ENCODE measurements at places on chromosomes 16 and 17. TPM values are rescaled to one million over a fixed set of nuclear protein-coding genes. Genes with fewer than 3 reads are reported as not detected.

GRCh38 chr16:73427164-73427563 lies 379.2 kb upstream of the ZFHX3 start:
- DNase-seq: no peak

DNA sequence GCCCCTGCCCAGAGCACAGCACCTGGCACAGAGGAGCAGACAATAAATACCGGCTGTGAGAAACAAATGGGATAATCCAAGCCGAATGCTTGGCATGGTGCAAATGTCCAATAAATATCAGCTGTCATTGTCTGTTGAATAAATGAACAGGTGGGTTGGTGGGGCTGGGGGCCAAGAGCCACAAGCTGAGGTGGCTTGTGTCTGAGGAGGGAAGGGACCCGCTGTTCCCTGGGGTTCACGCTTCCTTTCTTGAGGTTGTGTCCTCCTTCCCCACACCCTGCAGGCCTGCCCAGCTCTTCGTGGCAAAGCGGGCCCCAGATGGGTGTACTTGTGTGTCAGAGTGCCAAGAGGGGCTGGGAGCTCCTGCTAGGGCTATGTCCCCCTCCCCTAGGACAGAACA lies 38.6 kb downstream of the ARHGAP27 start:
- DNase-seq: no peak

GRCh38 chr17:8147141-8147804 lies 4.9 kb downstream of the PER1 start:
- no peak for DNase-seq

DNA sequence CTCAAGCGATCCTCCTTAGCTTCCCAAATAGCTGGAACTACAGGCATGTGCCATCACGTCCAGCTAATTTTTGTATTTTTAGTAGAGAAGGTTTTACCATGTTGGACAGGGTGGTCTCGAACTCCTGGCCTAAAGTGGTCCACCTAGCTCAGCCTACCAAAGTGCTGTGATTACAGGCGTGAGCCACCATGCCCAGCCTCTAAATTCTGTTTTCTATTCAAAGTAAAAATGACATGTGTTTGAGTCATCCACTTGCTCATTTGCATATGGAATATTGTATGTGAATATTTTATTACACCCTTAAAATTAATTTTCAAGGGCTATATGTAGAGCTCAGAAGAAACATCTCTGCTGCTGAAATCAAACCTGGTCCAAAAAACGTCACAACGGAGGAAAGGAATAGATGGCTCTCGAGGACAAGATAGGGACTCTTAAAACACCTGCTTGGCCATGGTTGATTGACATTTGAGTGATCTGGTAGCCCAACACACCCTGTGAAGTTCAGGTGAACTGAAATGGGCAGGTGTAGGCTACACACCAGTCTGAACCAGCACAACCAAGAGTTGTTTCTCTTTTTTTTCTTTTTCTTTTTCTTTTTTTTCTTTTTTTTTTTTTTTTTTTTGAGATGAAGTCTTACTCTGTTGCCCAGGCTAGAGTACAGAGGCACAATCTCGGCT lies 51.1 kb downstream of the SF3B3 start:
- peak; percentile 22 for DNase-seq

- DNase-seq: no peak
Observed at GRCh38 chr16:22386976-22387375, 12.6 kb upstream of the CDR2 start.

CRHR1 gene
- total RNA-seq: not detected

All from OCI-LY7 (cell line).